Stimulated activated CD4-positive, alpha-beta T cell treated with anti-CD3 and anti-CD28 coated beads, Interleukin-1b, Interleukin-23, amount 100 ng/mL, for 4 hours (primary cell): ENCODE measurements at places on chromosomes 3 and 15.

- DNase-seq = no peak
Measured at GRCh38 chr15:74454764-74455500, 6.0 kb downstream of the UBL7 start.

GRCh38 chr15:74725225-74725774 is at the start of gene CYP1A1:
Gene CYP1A1, minus strand, starts transcription at chr15:74725528. Its CDS starts 2,431 bp downstream, at chr15:74723097.
- DNase-seq = peak; percentile 33

- DNase-seq = no peak
Measured at GRCh38 chr3:147380387-147380951, 25.9 kb downstream of the ZIC4 start.

DNA sequence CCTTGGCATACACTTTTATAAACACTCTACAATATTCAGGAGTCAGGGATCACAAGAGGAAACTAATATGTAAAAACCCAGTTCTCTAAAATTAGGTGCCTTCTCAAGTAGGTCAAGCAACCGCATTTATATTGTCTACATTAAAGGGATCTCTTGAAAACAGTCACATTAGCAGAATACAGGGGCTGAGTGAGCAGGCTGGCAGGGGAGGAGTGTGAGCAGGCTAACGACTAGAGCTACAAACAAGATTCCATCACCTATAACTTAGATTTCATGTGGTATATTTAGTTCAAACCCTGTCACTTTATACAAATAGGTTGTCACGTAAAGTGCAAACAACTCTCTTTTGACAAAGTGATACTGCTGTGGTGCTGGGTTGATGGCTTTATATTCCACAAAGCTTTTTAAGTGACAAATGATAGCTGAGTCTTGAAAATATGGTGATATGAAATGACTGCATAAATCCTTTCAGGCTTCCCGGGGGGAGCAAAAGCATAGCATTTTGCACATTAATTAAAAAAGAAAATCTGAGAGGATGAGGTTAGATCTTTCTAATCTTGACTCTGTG is 937.9 kb downstream of the FHIT start:
- DNase-seq = no peak

- no peak for DNase-seq
Measured at GRCh38 chr3:169527507-169527906, 136.0 kb downstream of the MECOM start.

DNA sequence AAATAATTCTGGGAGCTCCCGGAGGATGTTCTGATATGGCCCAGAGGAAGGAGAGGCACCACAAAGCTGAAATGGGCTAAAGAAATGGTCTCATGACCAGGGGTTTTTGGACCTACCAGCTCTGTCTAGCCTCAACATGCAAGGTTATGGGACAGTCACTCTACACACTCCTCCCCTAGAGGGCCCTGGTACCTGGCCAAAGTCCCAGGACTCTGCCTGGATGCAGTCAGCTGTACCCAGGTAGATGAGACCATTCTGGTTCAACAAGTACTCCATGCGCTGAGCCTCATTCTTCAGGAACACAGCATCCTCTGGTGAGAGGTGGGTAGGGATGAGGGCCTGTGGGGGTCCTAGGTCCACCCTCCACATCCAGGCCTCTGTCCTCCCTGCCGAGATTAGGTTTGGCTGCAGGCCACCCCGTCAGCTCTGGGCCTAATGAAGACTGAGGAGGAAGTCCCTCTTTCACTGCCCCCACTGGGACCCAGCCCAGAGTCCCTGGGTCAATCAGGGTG is 9.5 kb downstream of the EPB42 start:
- no peak for DNase-seq

- no peak for DNase-seq
Measured at GRCh38 chr3:72597756-72598195, 250.5 kb downstream of the SHQ1 start.

- no peak for DNase-seq
Measured at GRCh38 chr15:80512726-80513660, 108.8 kb downstream of the ARNT2 start.

GRCh38 chr15:60530653-60531052 is 51.7 kb upstream of the ICE2 start:
- no peak for DNase-seq

DNA sequence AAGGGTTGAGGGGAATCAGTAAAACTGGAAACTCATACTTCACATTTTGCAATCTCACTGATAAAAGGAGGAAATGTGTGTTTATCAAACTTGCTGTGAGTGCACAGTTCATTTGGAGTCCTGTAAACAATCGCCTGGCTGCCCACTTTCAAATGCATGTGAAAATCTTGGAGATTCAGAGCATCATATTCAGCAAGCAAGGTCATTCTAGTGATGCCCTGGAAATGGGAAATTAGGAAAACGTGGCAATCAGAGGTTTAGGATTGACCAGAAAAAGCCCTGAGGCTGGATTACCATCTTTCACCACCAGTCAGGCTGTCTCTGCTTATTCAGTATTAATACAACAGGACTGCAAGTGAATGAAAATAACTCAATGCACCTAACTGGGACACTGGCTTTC is 23.9 kb downstream of the DPH6 start:
- no peak for DNase-seq

GRCh38 chr3:13612829-13613228 is 63.9 kb downstream of the FBLN2 start:
- no peak for DNase-seq

DNA sequence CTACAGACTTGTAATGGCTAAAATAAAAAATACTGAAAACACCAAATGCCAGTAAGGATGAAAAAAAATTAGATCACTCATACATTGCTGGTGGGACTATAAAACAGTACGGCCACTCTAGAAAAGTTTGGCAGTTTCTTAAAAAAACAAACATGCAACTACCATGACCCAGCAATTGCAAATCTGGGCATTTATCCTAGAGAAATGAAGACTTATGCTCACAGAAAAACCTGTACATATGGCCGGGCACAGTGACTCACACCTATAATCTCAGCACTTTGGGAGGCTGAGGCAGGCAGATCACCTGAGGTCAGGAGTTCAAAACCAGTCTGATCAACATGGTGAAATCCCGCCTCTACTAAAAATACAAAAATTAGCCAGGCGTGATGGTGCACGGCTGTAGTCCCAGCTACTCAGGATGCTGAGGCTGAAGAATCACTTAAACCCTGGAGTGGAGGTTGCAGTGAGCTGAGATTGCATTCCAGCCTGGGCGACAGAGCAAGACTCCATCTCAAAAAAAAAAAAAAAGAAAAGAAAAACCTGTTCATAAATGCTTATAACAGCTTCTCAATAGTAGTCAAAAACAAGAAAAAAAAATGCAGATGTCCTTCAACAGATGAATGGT is 5.6 kb downstream of the TP53BP1 start:
- no peak for DNase-seq

DNA sequence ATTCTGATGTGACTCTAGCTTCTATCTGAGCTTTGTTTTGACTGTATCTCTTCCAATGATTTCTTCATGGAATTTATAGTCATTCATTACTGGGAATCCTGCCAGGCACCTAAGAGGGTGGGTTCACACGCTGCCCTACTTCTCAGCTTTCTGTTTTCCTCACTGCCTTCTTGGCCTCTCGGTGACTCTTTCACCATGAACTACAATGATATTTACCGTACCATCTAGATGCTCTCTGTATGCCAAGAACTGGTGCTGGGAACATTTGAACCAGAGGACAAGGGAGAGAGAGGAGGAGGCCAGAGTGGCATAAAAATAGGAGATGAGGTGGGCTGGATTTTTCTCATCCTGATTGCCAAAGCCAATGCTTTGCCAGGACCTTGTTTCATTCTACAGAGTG is 280.0 kb upstream of the P2RY1 start:
- DNase-seq = no peak

DNA sequence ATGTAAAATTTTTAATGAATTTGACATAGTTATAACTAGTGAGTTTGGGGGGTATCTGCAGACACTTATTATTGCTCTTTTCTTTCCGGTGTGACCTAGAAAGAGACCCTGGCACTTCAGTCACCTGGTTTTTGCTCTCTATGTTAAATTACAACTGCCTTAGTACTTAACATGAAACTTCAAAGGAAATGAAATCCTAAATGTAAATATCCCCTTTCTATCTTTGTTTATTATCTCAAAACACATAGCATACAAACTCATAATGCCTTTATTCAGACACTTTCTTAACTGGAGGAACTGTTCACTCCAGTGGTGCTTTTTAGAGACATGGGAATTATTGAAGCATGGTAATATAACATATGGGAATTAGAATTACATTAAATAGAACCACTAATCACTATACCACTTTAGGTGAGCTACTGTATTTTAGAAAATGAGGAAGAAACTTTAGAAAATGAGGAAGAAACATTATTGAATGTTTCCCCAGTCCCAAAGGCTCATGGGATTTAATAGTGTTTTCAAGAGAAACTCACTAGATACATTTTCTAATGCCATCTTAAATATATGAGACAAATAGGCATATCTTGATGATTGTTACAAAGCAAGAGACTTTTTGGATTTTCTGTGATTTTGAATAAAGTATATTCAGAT is 119.5 kb upstream of the MLF1 start:
- no peak for DNase-seq

DNA sequence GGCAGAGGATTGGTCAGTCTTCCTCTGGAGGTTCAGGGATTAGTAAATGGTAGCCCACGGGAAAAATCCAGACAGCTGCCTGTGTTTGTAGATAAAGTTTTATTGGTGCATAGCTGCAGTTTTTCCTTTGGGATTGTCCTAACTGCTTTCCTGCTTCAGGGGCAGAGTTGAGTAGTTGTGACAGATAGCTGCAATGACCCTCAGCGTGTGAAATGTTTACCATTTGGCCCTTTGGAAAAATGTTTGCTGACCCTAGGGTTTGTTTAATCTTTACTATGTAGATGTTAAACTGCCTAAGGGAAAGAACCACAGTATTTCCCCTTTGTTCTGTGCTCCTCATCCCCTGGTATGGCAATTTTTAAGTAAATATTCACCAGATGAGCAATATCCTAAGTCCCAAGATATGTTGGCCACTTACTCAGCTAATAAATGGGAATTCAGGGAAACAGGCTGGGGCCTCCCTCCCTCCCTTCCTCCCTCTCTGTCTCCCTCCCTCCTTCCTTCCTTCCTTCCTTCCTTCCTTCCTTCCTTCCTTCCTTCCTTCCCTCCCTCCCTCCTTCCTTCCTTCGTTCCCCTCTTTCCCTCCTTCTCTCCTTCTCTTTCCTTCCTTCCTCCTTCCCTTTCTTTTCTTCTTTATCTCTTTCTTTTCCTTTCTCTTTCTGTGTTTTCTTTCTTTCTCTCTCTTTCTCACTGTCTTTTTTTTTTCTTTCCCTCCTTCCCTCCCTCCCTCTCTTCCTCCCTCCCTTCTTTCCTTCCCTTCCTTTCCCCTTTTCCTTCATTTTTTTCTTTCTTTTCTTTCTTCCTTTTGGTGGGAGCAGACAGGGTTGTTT is 234.6 kb upstream of the BHLHE40 start:
- no peak for DNase-seq

- no peak for DNase-seq
Measured at GRCh38 chr3:112550859-112551258, 10.9 kb downstream of the ATG3 start.

GRCh38 chr3:154734468-154734867 is 304.5 kb upstream of the GPR149 start:
- no peak for DNase-seq

DNA sequence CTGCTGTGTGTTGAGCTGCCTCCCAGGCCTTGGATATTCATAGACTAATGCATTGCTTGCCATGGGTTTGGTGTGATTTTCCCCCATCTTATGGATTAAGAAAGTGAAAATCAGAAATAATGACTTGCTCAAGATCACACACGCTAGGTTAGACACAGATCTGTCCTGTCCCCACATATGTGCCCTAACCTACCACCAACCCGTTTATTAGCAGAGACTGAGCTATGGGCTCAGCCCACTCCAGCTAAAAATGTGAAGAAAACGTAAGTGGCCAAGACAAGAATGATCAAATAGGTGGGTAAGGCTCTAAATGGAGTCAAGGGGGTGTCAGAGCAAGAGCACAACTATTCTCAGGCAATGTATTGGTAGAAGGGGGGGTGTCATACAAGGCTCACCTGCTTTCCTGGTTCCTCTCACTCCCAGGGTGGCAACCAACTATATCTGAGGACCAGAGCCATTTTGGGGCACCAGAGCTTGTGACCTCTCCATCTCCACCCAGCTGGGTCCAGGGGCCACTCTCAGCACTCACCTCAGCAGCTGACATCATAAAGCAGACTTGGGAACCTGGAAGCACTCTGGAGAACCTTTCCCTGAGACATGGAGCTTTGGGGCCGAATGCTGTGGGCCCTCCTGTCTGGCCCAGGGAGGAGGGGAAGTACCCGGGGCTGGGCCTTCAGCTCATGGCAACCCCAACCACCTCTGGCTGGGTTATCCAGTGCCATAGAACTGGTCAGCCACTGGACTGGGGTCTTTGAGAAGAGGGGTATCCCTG is 1.4 kb downstream of the HEMK1 start:
- DNase-seq = no peak

DNA sequence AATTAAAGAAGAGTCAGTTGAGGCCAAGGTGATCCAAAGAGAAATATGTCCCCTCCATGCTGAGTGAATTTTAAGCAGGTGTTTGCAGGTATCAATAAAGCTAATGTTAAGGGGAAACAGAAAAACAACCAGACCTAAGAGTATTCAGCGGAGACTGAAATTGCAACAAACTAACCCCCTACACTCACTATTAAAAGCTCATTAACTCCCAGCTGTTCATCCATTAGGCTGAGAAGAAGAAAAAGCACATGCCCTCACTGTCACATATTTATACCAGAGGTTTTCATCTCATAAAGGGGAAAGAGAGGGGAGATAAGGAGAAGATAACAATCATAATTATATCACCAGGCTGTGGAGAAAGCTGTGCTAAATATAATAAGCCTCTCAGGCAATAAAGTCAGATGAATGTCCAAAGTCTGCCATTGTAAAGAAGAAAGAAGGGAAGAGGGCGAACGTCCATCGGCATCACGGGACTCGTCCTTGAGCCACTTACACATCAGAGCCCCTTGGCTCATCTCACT is 145.2 kb downstream of the TAFA4 start:
- no peak for DNase-seq
